Diencephalon (tissue), 1 donor: ENCODE measurements at places on chromosomes 12 and 14. TPM values are rescaled to one million over a fixed set of nuclear protein-coding genes. Genes with fewer than 3 reads are reported as not detected.

Gene PTPN21
- 8.3 TPM for total RNA-seq

Gene RPS6KL1
- 39.9 TPM for total RNA-seq

Gene KRT71
- not detected for total RNA-seq

Gene MYL2
- total RNA-seq = not detected

Gene TMTC1
- total RNA-seq = 42.4 TPM

Gene ACSS3
- total RNA-seq = 9.2 TPM

Gene FLVCR2
- total RNA-seq = 6.7 TPM

Gene DDX54
- total RNA-seq = 20.5 TPM
